ENCODE measurements at places on chromosomes 11 and 22. TPM values are rescaled to one million over a fixed set of nuclear protein-coding genes. Genes with fewer than 3 reads are reported as not detected.
A peak's percentile ranks its signal among the peaks of the same experiment; 100 is the strongest.

DNA sequence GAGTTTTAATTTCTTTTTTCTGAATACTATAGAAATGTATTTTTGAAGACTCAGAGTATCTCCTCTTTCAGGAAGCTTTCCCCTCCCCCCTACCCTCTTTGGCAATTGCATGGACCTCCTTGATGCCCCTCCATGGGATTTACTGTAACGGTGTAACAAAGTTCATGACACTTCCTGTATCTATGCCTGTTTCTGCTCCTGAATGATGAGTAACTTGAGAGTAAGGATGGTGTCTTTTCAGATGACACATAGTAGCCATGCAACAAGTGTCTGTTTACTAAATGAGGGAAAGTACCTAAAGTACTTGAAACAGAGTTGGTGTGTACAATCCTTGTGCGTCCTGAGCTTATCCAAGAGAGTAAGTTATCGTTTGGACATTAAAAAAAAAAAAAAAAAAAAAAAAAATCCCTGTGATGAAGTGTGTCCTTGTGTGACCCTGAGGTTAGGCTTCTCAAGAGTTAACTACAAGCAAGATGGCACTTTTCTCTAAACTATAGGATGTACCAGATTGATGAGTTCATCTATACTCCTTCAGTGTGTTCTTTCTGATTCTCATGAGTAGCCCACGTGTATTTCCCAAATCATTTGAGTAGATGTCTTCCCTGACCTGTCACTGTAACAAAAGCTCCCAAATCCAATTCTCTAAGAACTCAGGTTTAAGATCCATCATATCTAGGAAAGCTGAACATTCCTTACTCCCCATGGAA is 7.4 kb downstream of the ETS1 start:
- H3K27me3 ChIP-seq, result no peaks in the 10 kb centered on the region
- H3K36me3 ChIP-seq, result no peaks in the 10 kb centered on the region
- DNase-seq, result no peak
- H3K4me1 ChIP-seq, result no peaks in the 10 kb centered on the region
- no peak overlapping the region for H3K27ac ChIP-seq

- no peaks in the 10 kb centered on the region for H3K36me3 ChIP-seq
- H3K27me3 ChIP-seq, result no peaks in the 10 kb centered on the region
- no peak for DNase-seq
- no peaks in the 10 kb centered on the region for H3K4me1 ChIP-seq
- no peak overlapping the region for H3K27ac ChIP-seq
Observed at GRCh38 chr11:46235777-46236688, 41.4 kb upstream of the CREB3L1 start.

- H3K4me3 ChIP-seq, result no peak overlapping the region
- peak; percentile 65 for DNase-seq
- no peaks in the 10 kb centered on the region for H3K36me3 ChIP-seq
Observed at GRCh38 chr11:75031771-75032549, 43.2 kb downstream of the NEU3 start.

GRCh38 chr11:120774591-120775386 is 249.1 kb upstream of the TBCEL start:
- no peaks in the 10 kb centered on the region for H3K4me1 ChIP-seq
- no peaks in the 10 kb centered on the region for H3K27me3 ChIP-seq
- no peaks in the 10 kb centered on the region for H3K36me3 ChIP-seq

The BSX gene
- total RNA-seq, result not detected

DNA sequence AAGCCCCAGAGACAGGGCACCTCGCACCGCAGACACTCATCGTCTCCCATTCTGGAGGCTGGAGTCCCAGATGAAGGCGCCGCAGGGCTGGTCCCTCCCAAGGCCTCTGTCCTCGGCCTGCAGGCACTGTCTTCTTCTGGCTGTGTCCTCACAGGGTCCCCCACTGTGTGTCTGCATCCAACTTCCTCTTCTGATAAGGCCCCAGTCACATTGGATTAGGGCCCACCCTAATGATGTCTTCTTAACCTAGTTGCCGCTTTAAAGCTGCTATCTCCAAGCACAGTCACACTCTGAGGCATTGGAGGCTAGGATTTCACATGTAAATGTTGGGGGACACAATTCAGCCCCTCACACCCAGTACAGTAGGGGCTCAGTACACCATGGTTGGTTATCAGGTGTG is 48.9 kb downstream of the DHCR7 start:
- H3K4me3 ChIP-seq, result no peak overlapping the region
- H3K4me1 ChIP-seq, result no peaks in the 10 kb centered on the region
- no peak overlapping the region for H3K27ac ChIP-seq
- H3K36me3 ChIP-seq, result no peaks in the 10 kb centered on the region
- H3K27me3 ChIP-seq, result no peaks in the 10 kb centered on the region
- DNase-seq, result no peak

DNA sequence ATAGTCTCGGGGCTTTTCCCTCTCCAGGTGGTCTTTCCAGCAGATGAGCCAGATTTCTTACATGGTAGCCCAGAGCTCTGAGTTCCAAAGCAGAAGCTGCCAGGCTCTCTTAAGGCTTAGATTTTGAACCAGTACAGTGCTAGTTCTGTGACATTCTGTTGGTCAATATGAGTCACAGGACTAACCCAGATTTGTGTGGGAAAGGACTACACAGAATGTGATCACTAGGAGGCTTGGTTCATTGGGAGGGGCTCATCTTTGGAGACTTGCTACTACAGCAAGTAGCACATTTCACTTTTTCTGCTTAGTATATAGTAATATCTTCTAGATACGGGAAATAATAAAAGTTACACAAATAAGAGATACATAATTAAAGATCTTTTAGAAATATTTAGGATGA is 24.1 kb downstream of the RNF214 start:
- no peak overlapping the region for H3K4me3 ChIP-seq
- no peaks in the 10 kb centered on the region for H3K27me3 ChIP-seq
- no peaks in the 10 kb centered on the region for H3K4me1 ChIP-seq

GRCh38 chr11:103902994-103903393 is 133.4 kb upstream of the DDI1 start:
- H3K4me1 ChIP-seq, result no peaks in the 10 kb centered on the region
- no peaks in the 10 kb centered on the region for H3K27me3 ChIP-seq
- DNase-seq, result no peak
- no peak overlapping the region for H3K4me3 ChIP-seq
- H3K27ac ChIP-seq, result no peak overlapping the region
- no peaks in the 10 kb centered on the region for H3K36me3 ChIP-seq

DNA sequence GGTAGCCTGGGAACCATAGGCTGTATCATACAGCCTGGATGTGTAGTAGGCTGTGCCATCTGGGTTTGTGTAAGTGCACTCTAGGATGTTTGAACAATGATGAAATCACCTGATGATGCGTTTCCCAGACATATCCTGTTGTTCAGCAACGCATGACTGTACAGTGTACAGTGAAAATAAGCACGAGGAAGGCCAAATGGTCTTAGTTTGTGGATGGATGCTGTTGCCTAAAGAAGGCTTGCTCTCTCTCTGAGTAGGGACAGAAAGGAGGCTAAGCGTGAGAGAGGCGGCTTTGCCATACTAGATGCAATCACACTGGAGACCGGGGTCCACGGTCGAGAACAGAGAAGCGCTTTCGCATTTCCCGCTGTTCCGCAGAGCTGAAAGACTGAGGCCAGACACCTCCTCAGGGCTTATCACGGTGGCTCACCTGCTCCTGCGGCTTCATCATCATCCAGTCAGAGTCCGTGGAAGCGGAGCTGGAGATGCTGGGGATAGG is 27.6 kb upstream of the APLP2 start:
- no peak for DNase-seq
- no peaks in the 10 kb centered on the region for H3K4me1 ChIP-seq
- H3K27me3 ChIP-seq, result no peaks in the 10 kb centered on the region
- no peak overlapping the region for H3K4me3 ChIP-seq

The CRYBA4 gene
- not detected for total RNA-seq
